ENCODE measurements at places on chromosomes 7 and 10.

DNA sequence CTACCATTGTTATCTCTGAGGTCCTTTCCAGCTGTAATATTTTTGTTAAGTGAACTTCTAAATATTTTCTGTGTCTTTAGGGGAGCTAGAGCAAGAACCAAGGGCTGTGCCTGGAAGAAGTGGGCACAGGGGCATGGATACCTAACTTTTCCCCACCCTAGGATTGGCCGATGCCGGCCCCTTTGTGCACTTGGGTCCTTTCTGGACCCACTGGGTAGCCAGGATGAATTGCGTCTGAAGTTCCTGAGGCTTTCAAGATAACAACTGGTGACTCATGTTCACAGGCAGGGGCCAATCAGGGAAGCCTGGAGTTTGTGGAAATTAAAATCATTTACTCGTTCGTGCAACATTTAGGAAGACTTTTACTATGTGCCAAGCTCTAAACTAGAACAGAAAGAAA is 758 bp downstream of the DPCD start:
- no peak for DNase-seq

- DNase-seq = no peak
These were observed 6.5 kb downstream of the GNB2 start for GRCh38 chr7:100679927-100680575.

GRCh38 chr7:18861514-18862118 is 255.8 kb downstream of the TWIST1 start:
- no peak for DNase-seq

- no peak for DNase-seq
These were observed 5.5 kb downstream of the SKIDA1 start for GRCh38 chr10:21519941-21520436.

- peak; percentile 84 for DNase-seq
These were observed 40.9 kb upstream of the ZNF32 start for GRCh38 chr10:43689618-43689954.

- DNase-seq = no peak
These were observed 124.0 kb upstream of the PRSS58 start for GRCh38 chr7:142381727-142382390.

DNA sequence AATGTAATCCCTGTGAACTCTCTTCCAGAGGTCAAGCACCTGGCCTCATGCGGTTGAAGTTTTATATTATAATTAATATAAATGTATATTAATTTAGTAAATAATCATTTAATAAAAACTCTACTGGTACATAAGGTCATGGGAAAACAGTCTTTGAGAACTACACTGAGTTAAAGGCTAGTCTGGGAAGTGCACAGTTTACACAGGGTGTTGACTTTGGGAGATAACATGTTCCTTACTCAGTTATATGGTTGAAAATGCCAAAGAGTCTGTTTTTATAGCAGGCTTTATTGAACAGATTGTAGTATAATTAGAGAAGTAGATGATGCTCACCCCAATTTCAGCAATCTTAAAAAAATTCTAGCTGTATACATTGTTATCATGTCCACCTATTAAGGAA is 735.9 kb downstream of the GATA3 start:
- no peak for DNase-seq

DNA sequence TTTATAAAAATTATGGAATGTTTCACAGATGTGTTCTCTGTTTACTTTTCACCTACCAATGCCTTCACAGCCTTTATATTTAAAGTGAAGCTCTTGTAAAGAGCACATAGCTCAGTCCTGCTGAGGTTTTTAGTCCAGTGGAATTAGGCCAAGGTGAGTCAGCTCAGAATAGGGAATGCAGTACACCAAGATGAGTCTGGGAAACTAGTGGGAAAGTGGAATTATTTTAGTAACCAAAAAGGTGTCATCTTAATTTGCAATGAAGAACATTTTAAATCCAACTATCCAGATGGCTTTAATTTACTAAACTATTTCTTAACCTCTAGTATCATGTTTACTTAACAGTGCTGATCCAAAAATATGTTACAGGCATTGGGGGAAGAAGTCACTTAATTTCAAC is 236.3 kb upstream of the CTBP2 start:
- DNase-seq = no peak

DNA sequence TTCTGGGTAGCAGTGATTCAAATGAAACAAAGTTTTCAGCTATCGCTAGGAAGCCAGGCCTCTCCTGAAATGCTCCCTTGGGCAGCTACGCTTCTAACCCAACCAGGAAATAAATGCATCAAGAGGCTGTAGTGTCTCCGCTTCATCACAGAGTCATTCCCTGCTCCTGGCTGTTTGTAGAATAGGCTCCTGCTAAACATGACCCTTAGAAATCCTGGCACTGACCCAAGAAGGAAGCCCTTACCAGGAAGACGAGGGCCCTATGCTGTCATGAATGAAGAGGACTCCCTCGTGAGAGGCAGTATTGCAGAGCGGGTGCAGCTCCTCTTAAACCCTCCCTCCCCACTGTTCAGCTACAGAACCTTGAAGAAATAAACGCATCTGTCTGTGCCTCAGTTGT is 48.3 kb downstream of the NOD1 start:
- DNase-seq = no peak

- no peak for DNase-seq
These were observed 685.2 kb downstream of the REEP3 start for GRCh38 chr10:64206409-64206808.

GRCh38 chr10:49512121-49512809 is 26.7 kb downstream of the ERCC6 start:
- no peak for DNase-seq

DNA sequence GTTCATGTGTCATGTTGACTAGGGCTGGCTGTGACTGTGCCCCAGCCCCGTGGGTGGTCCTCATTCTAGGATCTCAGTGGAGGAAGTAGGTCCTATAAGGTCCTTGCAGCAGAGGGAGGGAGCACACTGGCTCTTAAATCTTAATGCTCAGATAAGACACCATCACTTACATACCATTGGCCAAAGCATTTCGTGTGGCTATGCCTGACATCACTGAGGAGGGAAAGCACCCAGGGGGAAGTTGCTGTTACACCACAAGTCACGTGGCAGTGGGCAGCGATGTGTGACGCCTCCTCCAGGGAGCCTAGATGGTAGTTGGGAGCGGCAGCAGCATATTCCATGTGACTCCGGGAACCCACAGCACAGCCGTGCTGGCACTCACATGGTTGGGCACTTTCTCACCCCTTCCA is 224.7 kb upstream of the SH2B2 start:
- DNase-seq = no peak

- DNase-seq = no peak
These were observed 133.3 kb upstream of the LAMB4 start for GRCh38 chr7:108263425-108263824.

GRCh38 chr10:86373828-86374227 is 7.2 kb upstream of the GRID1 start:
- DNase-seq = no peak

GRCh38 chr7:108459922-108460551 is 3.8 kb upstream of the NRCAM start:
- DNase-seq = no peak

Data from sciatic nerve (tissue), 2 donors.